Muscle of arm (tissue), 14 donors: ENCODE measurements at places on chromosomes 2 and 18.

DNA sequence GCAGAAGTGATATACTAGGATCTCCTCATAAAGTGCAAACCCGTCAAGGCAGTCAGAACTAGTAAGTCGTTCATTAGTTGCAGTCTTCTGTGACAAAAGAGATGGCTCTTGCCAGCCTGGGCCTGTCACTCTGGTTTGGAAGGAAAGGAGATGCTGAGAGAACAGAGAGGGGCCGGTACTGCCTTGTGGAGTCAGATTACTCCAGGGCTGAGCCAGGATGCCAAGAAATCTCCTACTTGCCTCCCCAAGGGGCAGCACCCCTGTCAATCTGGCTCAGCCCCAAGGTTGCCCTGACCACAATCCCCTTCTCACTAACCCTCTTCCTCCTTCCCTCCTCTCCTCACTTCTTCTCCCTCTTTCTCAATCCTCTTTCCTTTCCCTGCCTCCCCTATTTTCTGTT, 62.9 kb upstream of the ASPRV1 start:
- no peak for DNase-seq

DNA sequence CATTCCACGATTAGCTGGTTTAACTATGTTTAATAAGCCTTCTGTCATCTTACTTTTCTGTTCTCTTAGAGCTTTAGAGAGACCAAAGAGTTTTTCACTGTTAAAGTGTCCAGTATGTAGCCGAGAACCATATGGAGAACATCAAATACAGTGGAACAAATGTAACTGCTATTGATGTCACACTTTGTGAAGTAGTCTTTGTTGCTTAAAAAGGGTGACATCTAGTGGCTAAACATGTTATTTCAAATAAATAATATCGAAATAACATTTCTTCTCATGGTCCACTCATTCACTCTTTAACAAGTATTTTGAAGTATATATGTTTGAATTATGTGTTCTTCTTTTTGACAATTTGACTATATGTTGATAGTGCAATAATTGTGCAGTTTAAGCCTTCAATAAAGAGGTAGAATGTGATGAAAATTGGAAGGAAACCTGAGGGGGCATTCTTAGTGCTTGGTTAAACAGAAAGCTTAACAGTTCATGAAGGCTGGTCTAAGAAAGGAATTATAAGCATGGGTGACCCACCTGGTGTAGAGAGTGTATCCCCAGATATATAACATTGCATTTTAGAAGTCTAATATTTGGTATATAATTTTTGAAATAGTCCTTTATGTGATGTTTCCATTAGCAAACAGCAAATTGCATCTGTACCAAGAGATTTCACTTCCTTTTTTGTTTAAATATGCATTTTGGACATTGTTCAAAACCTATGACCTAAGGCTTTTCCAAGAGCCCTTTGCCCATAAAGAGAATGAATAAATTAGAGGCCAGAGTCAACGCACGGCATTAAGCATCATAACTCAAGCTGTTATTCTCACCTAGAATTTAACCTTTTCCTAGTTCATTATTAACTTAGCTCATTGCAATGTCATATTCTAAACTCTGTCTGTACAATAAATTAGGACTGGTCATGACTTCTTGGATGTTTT, 112.1 kb downstream of the KYNU start:
- DNase-seq = peak; percentile 22

DNA sequence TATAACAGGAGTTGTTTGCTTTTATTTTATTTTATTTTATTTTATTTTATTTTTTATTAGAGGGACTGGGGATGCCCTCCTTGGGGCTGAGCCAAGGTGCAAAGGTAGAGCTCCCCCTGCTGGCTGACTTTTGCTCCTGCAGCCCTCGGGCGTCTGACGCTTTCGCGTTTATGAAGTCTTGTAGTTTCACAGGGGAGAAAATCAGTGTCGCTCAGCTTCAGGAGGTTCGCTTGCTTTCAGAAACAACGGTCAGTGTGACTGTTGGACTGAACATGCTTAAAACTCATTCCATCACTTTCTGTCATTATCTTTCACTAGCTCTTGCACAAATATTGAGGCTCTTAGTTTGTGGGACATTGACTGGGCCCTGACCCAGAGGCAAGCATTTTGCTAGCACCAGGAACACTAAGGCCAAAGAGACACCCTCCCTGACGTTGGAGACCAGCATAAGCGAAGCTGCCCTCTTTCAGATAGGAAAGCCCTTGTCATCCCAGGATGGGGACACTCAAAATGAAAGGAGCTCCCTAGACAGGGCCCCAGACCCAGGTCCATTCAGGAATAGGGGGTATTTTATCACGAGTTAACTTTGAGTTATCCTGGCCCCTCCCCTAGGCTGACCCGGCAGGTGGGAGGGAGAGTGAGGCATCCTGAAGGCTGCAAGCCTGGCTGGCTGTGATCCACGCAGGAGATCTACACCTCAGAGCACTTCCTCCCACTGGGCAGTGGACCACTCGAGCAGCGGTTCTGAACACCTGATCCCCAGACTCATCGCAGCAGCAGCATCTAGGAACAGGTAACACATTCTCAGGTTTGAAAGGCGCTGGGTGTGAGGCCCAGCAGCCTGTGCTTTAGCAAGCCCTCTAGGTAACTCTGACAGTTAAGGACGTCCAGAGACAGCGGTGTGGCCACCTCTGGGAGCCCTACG, 34.4 kb downstream of the LGALSL start:
- peak; percentile 64 for DNase-seq

DNA sequence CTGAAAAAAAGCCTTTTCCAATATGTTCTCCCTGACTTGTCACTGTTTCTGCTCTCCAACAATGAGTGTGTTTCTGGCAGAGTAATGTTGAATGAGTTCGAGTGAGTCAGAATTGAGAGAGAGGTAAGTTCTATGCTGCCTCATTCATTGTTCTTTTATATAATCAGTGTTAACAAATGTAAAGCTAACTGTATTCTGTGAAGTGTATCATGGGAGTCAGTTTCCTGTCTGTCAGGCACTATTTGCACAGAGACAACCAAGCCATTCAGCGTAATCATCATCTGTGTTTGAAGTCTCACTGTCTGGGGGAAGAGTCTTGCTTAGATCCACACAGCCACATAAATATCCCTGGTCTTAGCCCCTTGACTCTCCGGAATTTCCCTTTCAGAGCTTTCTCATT, 22.0 kb upstream of the UPP2 start:
- no peak for DNase-seq

- DNase-seq = no peak
These were observed 849 bp upstream of the CYP27C1 start for GRCh38 chr2:127220768-127221527.

- DNase-seq = no peak
These were observed 5.4 kb downstream of the COLEC11 start for GRCh38 chr2:3600256-3600855.

DNA sequence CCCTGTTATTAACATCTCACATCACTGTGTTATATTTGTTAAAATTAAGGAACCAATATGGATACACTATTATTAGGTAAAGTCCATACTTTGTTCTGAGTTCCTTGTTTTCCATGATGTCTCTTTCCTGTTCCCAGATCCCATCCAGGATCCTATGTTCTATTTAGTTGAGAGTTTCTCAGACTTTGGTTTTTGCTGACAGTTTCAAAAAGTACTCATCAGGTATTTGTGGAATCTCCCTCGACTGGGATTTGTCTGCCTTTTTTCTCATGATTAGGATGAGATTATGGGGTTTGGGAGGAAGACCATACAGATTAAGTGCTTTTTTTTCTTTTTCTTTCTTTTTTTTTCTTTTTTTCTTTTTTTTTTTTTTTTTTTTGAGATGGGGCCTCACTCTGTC, 39.4 kb upstream of the ITM2C start:
- no peak for DNase-seq
